Iris pigment epithelial cell (primary cell): ENCODE measurements at places on chromosomes 7 and 10.

- peak; percentile 72 for DNase-seq
These were observed 64.2 kb downstream of the CUL2 start for GRCh38 chr10:35025916-35026315.

- peak; percentile 17 for DNase-seq
These were observed 129.4 kb downstream of the AKR1D1 start for GRCh38 chr7:138205614-138206150.

GRCh38 chr7:122520971-122521555 lies 177.9 kb downstream of the RNF133 start:
- no peak for DNase-seq

DNA sequence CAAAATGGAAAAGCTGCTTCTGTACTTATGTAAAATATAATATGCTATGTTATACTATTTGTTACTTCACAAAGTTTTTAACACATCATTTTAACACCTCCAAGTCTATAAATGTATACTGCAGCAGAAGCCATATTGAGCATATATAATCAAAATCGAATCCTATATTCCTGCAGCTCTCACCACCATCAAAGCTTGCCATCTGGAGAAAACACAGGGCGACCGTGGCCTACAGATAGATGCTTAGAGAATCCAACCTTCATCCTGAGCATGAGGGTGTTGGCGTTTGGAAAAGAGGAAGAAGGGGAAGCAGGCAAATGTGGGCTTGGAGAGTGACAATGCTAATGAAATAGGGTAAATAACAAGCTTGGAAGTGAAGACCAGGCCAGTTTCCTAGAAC lies 258.8 kb upstream of the IMMP2L start:
- no peak for DNase-seq

DNA sequence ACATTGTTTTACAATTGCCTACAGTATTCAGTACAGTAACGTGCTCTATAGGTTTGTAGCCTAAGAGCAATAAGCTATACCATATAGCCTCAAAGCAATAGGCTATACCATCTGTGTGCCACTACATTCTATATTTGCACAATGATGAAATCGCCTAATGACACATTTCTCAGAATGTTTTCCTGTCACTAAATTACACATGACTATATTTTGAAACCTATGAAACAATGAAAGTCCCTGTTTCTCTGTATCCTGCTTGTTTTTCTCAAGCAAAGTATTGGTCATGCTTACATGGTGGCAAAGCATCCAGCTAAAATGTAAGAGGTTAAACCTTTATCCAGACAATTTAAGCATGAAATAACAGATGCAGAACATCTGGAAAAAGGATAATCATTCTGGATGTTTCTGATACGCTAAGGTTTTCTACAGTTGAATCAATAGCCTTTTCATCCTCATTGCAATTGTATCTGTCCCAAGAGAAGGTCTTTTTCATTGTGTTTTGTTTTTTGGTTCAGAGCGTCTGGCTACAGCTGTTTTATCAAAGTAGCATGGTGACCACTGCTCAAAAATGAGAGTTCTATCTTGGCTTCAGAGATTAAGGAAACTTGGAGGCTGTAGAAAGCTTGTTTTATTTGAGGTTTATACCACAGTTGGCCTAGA lies 81.7 kb downstream of the CSTF2T start:
- DNase-seq, result no peak

DNA sequence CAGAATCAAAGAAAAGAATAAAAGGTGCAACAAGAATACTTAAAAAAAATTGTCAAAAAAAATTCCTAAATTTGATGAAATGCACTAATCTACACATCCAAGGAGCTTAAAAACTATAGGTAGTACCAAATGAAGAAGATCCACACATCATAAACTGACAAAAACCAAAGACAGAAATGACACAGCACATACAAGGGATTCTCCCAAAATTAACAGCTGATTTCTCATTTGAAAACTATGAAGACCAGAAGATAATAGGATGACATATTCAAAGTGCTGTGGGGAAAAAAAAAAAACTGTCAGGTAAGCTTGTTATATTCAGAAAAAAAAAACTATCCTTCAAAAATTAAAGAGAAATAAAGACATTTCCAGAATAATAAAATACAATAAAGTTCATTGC lies 618.2 kb downstream of the TNS3 start:
- no peak for DNase-seq

GRCh38 chr7:69898189-69898588 lies 299.9 kb downstream of the AUTS2 start:
- no peak for DNase-seq

DNA sequence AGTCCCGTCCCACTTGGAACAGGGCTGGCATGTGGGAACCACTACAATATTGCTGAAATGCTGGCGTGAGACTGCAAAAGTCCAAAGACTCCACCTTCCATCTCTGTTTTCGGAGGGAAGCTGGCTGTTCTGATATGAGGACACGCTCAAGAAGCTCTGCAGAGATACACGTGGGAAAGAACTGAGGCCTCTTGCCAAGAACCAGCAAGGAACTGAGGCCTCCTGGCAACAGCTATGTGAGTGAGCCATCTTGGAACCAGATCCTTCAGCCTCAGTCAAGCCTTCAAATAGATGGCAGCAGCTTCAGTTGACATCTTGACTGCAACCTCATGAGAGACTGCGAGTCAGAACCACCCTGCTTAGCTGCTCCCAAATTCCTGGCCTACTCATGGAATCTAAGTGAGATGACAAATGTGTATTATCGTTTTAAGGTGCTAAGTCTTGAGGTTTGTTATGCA lies 30.8 kb downstream of the SGMS1 start:
- DNase-seq, result no peak

- DNase-seq, result no peak
These were observed 232.9 kb upstream of the GRB10 start for GRCh38 chr7:51015581-51015980.

- DNase-seq, result no peak
These were observed 425.8 kb upstream of the CELF2 start for GRCh38 chr10:10591715-10592341.

DNA sequence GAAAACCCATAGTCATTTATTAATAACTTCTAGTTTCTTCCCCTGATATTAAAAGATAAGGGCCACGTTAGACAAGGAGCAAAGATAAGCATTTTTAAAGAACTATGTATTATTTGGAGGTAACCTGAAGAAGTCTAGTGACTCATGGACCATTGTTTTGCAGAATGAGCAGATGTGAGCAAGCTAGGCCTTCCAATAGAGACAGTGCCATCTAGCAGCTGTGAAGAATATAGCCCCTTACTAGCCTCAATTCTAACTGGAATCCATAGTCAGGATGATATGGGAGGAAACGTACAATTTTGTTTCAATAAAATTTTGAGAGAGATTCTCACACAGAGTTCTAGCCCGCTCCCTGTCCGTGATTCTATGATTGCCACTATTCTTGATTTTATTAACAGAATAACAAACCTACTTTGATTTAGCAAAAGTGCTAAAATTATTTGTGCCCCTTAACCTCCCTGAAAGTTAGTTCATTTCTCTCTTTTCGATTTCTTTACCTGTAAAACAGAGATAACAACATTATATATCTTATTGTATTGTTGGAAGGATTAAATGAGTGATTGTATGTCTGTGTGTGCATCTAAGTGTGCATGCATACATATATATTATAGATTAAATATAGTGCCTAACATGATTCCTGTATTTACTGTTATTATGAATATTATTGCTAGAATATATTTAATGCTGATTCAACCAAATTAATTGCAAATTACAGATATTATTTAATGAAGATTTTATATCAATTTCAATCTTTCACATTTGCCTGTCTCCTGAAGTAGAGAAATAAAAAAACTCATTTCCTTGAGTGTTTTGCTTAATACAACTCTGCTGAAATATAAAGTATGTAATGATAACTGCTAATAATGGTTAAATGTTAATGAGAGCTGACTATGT lies 22.7 kb downstream of the FAM237B start:
- DNase-seq, result peak; percentile 80

DNA sequence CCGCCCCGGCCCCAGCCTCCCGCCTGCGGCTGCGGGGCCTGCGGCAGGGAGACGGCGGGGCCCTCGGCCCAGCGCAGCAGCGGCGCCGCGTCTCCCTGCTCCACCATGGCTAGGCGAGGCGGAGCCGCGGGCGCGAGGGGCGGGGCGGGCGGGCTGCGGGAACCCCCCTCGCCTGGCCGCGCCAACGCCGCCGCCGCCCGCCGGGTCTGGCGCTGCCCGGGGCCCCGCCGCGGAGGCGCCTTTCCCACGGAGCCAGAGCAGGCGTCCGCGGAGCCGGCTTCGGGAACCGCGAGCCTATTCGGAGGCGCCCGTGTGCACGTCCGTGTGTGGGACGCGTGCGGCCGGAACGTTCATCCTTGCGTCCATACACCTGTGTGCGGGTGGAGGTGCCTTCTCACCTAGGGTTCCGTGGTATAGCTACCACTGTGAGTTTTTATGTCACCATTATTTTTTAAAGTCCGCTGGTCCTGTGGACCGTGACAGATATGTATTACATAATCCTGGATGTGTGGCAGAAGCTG lies at the start of gene DENND11:
Gene DENND11 (minus strand): TSS at position 120 of the 521 bp plus-strand sequence. CDS start 13 bp downstream, at position 107.
- DNase-seq, result peak; percentile 35

DNA sequence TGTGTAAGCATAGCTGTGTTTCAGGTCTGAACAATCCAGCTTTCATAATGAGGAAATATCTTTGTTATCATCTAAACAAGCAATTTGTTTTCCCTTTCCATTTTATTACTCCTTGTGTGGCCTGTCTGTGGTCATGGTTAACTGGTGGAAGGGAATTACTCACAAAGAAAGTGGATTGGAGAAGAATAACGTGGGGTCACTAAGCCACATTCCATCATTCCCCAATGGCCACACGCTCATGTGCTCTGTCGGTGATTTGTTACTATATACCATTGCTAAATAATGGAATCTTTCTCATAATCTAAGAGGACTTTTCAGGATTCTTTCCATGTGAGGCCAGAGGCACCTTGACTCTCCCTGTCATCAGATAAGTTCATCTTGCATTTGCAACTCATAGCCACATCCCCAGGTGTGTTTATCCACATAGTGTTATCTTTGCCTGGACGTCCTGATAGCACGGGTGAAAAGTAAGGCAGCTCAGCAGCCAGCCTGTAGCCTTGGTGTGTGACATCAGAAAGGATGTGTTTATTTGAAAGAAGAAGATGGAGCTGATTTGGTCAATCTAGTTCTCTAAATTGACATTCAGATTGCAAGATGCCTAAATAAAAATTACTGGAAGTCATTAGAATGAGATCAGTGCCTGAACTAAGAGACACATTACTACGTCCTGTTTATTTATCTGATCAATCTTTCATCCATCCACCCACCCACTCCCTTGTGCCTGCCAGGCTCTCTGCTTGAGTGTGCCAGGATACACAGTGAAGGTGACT lies 128.9 kb downstream of the CELF2 start:
- peak; percentile 3 for DNase-seq

DNA sequence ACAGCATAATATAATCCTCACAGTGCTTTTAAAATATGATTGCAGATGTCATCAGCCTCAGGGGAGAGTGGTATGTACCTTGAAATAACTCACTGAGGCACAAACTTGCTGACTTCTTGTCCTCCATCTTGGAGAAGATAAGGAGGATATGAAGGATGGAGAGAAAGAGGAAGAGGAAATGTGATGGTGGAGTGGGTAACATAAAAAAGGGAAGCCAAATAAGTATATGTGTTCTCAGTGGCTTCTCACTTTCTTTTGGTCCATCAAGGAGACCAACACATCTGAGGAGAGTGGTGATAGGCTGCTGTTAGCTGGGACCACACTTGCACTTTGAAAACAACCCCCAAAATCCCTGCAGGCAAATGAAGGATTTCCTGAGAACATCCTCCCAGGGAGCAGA lies 21.6 kb upstream of the ZNF37A start:
- no peak for DNase-seq

DNA sequence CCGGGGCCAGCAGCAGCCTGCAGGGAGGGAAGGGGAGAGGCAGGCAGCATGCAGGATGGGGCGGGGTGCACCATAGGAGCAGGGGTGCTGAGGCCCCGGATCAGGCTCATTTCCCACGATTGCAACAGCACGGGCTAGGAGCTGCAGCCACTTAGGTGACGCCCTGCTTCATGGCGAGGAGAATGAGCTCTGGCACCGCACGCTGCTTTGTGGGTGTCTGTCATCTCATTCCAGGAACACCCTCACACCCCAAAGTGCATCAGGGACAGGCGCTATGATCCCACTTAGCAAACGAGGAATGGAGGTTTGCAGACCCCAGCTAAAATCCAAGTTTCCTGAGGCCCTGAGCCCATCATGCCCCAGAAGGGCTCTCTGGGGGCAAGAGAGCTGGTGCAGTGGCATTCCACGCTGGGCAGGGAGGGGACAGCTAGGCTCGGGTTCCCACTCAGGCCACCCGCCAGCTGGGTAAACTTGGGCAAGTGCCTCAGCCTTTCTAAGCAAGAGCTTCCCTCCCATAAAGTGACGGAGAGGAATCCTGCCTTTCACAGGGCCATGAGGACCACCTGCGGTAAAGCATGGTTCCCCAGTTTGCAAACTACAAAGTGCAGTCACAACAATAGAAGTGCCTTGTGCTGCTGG lies 9.3 kb downstream of the KCNH2 start:
- DNase-seq, result no peak

GRCh38 chr7:115015619-115016018 lies 93.7 kb downstream of the MDFIC start:
- peak; percentile 54 for DNase-seq

GRCh38 chr7:10889266-10889898 lies 84.3 kb upstream of the PHF14 start:
- DNase-seq, result peak; percentile 64

DNA sequence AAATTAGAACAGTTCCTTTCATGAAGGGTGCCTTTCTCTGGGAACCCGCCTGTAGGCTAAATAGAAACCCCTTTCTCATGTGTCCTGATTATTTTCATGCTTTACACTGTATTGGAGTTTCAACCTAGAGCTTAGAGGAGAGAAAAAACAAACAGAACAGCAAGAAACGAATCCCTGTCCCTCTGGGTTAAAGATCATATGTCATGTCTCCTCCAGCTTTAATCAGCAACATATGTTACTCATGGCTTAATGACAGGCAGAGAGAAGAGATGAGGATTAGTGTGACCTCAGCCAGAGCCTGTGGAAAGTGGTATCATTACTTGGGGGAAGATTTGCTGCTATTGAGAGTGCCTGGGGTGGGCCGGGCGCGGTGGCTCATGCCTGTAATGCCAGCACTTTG lies 32.1 kb downstream of the CRCP start:
- DNase-seq, result peak; percentile 71

GRCh38 chr10:88886557-88886956 lies 6.5 kb downstream of the STAMBPL1 start:
- DNase-seq, result no peak

GRCh38 chr7:93758631-93759030 lies 131.9 kb downstream of the TFPI2 start:
- DNase-seq, result no peak

DNA sequence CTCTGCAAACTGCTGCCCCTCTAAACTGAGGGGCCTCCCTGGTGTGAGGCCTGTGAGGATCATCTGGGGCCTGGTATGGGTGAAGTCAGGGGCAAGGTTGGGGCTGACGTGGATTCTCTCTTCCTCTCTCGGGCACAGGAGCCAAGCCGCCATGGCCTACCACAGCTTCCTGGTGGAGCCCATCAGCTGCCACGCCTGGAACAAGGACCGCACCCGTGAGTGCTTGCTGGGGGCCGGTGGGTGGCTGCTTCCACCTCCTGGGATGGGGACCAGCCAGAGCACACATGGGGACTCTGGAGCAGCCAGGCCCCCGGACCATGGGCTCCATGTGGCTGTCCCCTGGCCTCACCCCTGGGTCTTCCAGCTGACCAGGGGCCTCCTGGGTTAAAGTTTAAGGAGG lies 11.0 kb downstream of the ARPC1B start:
- DNase-seq, result no peak

- DNase-seq, result peak; percentile 71
These were observed 9.2 kb downstream of the ZNF488 start for GRCh38 chr10:47374611-47375536.

- no peak for DNase-seq
These were observed 15.8 kb downstream of the BBS9 start for GRCh38 chr7:33145156-33145555.
